ENCODE measurements at places on chromosomes 12 and 14.

DNA sequence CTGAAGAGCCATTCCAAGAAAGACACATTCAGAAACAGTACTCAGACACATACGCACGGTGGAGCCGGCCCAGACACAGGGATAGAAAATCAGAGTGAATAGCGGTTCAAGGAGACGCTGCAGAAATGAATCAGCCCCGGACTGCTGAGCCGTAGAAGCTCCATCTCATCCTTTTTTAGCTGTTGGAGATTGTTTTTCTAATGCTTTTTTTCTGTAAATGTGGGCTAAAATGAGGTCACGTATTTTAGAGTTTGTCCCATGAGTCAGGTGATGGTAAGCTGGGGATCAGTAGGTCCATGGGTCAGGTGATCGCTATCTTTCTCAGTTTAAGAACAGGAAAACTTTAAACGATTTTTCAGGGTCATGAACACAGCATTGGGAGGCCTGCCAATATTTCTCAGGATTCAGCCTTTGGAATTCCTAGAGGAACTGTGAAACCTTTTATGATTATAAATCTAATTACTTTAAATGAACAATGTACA lies 202.4 kb downstream of the ITPR2 start:
- DNase-seq, result no peak

DNA sequence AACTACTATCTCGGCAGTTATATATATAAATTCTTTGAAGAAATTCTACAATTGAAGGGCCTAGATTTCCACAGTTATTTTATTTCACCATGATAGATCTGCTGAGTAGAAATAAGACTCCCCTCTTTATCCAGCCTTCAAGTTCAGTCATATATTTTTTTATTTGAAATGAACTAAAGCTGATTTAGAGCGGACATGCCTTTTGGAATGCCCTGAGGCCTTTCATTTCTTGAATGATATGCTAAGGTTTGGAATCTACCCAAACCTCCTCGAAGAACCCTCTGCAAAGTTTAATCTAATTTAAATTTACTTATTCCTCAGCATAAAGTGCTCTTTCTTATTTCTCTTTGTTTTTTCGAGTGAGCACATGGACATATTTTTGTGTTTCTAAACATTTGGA lies 15.1 kb downstream of the SIX1 start:
- no peak for DNase-seq

DNA sequence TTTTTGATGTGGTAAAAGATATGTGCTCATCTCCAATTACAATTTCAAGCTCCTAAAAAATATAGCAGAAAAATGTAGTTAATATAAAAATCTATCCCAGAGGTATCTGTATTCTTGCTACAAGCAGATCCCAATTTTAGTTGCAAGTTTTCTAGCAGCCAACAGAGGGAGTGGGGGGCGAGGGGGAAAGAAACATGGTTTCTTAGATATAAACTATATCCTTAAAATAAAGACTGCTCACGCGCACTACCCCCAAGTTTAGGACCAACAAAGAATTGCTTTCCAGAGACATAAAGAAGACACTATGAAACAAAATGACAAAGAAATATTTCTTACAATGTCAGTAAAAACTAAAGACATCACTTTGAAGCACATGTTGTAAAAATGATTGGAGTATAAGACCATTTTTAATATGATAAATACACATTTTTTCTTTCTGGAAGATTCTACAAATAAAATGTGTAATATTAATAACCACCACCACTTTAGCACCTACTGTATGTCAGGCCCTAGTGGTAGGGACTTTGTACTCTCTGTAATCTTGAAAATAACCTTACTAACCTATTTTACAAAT lies 5.4 kb downstream of the MAGOHB start:
- DNase-seq, result no peak

DNA sequence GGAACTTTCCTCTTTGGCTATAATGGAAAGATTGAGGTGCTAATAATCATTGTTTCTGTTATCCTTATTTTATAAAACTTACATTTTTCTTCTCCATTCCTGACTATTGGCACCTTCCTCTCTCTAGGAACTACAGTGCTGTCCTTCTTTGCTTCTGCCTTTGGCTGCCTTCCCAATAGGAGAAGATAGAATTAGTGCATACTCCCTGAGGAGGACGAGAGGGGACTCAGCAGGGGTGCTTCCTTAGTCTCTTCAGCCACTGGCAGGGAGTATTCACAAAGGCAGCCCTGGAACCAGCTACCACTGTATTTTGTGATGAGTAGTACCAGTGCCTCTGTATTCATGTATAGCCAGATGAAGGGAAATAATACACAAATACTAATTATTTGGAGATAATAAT lies 208.5 kb downstream of the FOXG1 start:
- no peak for DNase-seq

DNA sequence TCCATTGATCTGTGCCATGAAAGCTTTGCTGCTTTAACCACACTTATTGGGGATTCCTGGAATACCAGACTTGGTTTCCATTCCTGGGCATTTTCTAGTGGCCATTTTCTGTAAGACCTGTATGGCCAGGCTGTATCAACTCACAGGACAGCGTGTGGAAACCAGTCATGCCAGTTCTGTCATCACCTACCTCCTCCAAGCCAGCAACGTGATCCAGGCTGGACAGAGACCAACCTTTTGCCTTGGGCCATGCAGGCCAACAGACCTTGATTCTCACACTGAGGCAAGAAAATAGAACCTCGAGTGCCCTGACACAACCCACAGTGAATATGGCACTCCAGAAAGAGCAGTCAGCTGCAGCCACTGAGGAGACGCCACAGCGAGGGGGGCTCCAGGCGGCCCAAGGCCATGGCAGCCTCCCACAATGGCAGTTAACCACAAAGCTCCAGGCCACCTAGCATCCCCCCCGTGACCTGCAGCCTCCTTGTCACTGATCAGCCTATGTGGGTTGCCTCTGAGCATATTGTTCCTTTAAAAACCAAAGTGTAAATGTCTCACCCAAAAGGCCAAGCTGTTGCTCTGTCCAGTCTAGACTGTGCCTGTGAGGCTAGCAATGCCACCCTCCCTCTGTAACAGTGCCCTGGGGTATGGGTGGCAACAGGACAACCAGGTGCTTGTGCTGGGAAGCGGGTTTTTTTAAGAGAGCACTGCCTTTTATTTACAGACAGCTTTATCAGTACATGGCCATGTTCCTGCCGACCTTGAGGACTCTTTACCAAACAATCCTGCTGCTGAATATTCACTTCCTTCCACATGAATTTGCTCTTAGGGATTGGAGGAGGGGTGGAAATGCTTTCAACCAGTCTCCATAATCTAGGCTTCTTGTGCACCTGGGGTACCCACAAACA lies 168.7 kb upstream of the HIF1A start:
- DNase-seq, result no peak

DNA sequence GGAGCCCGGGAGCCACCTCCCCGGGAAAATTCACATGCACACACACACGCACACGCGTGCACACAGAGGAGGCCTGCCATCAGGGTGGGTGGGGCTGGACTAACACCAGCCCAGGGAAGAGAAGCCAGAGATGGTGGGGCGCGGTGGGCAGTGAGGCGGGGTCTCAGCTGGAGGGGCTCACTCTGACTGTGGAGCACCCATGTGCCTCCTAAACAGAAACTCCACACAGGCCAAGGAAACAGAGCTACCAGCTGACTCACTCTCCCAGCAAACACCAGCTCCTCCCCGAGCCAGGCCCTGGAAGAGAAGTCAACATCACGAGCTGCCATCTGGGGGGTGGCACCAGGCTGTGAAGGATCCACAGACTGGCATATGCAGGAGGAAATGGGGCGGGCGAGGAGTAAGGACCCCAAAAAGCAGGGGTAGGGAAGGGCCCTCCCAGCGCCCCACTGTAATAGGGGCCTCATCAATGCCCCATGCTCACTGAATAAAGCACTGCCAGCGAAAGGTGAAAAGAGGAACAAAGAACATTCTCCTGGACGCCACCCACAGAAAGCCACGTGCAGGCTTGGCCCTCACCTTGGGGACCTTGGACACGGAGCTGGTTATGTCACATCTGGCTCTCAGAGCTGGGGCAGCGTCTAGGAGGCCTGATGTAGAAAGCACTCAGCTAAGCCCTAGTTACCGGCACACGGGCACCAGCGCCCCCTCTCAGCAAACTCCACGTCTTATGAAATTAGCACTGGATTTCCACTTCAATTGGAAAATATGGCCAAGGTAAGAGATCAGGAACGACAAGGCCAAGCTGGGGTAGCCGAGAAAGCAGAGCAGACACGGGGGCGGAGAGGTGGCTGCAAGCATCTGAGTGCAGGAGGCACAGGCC lies 8.4 kb upstream of the INF2 start:
- peak; percentile 80 for DNase-seq

GRCh38 chr14:37595809-37596621 lies 586 bp downstream of the TTC6 start:
- DNase-seq, result peak; percentile 61

GRCh38 chr14:38168416-38168815 lies 39.3 kb upstream of the SSTR1 start:
- DNase-seq, result no peak

DNA sequence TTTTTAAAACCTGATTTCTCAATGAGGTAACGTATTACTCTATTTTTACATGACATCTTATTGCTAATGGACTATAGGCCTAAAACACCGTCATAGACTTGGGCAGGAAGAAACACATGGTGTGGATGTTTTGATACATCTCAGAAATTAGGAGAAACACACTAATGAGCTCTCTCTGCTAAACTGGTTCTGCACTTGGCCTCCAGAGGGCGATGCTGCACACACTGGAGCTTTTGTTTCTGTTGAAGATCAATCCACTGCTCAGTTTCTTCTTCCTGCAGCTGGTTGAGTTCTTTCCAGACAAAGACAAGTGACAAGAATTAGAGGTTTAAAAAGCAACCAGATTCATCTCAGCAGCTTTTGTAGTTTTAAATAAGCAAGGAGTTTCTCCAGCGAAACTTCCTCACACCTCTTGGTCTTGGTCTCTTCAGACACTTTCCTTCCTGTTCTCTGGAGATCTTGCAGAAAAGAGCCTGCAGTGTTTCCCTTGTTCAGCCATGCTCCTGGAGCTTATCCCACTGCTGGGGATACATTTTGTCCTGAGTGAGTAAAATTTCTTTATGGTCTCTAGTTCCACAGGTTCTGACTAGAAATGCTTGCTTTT lies 178.5 kb upstream of the OR4E1 start:
- DNase-seq, result peak; percentile 17

- DNase-seq, result no peak
Measured at GRCh38 chr14:65373016-65373670, 39.4 kb upstream of the FUT8 start.

DNA sequence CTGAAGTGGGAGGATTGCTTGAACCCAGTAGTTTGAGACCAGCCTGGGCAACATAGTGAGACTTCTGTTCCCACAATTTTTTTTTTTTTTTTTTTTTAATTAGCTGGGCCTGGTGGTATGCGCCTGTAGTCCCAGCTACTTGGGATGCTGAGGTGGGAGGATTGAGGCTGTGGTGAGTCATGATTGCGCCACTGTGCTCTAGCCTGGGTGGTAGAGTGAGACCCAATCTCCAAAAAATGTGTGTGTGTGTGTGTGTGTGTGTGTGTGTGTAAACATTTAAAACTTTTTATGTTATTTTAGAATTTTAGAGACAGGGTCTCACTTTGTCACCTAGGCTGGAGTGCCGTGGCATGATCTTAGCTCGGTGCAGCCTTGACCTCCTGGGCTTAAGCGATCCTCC lies 6.8 kb downstream of the PPP1R36 start:
- no peak for DNase-seq

DNA sequence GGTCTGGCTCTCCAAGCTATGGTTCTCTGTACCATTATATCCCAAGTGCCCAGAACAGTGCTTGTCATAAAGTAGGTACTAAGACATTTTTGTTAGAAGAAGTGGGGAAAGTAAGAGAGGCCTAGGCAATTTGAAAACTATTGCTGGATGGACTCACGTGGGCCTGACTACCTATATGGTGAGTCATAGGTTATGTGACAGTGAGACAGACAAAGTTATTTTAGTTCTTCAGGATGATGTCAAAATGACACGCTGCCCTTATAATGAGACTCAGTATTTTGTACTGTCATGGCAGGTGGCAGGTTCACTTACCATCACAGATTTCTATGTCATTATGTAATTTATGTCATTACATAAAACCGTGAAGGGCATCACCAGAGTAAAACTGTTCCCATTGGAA lies 53.1 kb downstream of the PARP11 start:
- no peak for DNase-seq

GRCh38 chr12:67067453-67068203 lies 201.5 kb upstream of the CAND1 start:
- no peak for DNase-seq

GRCh38 chr12:109961612-109962011 lies 34.6 kb downstream of the GIT2 start:
- no peak for DNase-seq

GRCh38 chr14:97866664-97867063 lies 1069.5 kb downstream of the VRK1 start:
- no peak for DNase-seq

- DNase-seq, result no peak
Measured at GRCh38 chr12:107229827-107230226, 136.5 kb upstream of the CRY1 start.

DNA sequence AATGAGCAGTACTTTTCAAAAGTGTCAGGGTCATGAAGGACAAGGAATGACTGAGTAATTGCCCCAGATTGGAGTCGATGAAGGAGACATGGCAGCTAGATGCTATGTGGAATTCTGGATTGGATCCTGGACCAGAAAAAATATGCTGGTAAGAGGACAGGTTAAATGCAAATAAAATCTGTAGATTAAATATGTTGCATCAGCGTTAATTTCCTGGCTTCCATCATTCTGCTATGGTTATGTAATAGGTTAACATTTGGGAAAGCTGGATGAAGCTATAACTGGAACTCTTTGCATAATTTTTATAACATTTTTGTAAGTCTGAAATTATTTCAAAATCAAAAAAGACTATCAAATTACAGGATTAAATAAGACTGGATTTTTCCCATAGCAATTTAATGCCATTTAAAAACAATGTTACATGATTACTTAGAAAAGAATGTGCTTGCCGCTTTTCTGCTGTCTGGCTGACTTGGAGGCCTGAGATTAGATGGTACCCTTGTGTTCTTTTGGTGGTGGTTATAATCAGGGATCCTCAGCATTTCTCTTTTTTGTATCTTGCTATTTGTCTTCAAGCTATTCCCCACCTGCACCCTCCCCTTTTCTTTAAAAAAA lies 65.1 kb downstream of the FBXW8 start:
- no peak for DNase-seq

DNA sequence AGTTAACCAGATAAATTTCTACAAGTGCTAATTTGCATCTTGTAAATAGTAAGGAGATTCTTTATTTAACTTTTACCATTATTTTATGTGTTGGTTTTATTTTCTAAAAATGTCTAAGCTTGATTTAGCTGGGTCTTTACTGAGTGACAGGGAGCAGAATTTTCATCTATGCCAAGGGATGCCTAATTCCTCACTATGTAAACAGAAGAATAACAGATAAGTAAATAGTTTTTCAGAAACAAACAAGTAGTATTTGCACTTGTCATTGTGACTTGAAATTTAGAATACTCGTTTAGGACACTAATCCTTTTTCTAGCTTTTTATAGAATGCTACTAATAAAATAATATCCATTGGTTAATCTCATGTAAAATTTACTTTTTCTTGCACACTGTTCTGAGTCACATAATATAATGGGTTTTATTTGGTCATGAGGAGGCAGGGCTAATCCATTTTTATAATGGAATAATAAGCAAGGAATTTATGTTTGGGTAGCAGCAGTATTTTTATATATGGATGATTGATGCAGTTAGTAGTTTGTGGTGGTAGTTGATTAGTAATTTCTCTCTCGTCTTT lies 746.5 kb downstream of the SLC6A15 start:
- DNase-seq, result no peak
